Fibroblast of lung (primary cell): ENCODE measurements at places on chromosomes 7 and 10.

DNA sequence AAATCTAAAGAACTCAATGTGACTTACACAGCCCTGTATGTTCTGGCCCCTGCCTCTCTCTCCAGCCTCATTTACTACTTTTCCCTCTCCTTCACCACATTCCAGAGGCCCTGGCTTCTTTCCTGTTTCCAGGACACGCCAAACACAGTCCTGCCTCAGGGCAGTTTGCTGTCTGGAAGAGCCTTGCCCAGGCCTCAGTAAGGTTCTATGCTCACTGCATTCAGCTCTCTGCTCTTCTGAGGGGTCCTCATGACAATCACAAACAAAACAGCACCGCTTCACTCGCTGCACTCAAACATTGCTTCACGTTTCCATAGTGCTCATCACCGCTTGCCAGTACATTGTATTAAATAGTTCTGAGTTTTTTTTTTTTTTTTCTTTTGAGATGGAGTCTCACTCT, 35.1 kb upstream of the GARS1 start:
- no peak for DNase-seq

DNA sequence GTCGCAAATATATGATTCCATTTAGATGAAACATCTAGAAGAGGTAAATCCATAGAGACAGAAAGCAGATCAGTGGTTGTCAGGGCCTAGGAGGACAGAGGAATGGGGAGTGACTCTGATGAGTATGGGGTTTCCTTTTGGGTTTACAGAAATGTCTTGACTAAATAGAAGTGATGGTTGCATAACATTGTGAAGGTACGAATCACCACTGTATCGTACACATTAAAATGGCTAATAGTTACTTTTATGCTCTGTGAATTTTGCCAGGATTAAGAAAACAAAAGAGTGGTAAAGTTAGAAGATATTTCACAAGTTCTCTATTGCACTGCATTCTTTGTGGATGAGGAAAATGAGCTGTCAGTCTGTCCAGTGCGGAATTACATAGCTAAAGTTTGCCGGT, 407.4 kb downstream of the KCNMA1 start:
- DNase-seq: peak; percentile 74

GRCh38 chr7:69162931-69163670, 435.2 kb upstream of the AUTS2 start:
- DNase-seq: peak; percentile 83

DNA sequence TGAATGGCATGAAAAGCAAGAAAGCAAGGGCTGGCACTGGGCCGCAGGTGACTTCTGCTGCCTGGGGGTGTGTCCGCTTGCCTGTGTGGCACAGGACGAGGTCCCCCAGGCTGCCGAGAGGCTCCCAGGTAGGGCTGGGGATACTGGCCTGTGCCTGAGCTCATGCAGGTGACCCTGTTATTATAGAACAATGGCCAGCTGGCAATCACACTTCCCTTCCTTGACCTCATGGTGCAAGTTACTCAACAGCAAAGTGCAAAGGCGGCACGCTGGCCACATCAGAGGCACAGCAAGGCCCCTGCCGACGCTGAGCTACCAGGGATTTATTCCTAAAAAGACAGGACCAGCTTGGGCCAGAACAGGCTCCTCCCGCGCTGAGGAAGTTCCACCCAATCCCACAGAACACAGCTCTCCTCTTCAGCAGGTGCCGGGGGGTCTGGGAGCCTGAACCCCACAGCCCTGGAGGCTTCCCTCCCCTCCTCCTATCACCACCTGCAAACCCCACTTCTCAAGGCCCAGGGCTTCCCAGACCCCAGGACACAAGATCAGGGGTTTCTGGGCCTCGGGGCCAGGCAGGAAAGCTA, 1.4 kb upstream of the ADAM8 start:
- DNase-seq: no peak

- no peak for DNase-seq
These were observed 200.0 kb upstream of the BMPER start for GRCh38 chr7:33705333-33705833.

GRCh38 chr10:95503001-95503400, 58.2 kb downstream of the SORBS1 start:
- DNase-seq: no peak

DNA sequence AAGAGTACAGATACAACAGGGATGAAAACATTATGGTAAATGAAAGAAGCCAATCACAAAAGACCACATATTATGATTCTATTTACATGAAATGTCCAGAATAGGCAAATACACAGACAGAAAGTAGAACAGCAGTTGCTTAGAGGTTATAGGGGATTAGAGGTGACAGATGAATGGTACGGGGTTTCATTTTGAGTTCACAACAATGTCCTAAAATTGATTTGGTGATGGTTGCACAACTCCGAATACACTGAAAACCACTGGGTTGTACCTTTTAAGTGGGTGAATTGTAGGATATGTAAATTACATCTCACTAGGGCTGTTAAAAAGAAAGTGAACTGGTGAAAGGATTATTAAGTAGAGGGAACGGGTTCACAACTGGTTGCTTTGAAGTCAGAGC, 76.3 kb upstream of the MRLN start:
- DNase-seq: no peak

DNA sequence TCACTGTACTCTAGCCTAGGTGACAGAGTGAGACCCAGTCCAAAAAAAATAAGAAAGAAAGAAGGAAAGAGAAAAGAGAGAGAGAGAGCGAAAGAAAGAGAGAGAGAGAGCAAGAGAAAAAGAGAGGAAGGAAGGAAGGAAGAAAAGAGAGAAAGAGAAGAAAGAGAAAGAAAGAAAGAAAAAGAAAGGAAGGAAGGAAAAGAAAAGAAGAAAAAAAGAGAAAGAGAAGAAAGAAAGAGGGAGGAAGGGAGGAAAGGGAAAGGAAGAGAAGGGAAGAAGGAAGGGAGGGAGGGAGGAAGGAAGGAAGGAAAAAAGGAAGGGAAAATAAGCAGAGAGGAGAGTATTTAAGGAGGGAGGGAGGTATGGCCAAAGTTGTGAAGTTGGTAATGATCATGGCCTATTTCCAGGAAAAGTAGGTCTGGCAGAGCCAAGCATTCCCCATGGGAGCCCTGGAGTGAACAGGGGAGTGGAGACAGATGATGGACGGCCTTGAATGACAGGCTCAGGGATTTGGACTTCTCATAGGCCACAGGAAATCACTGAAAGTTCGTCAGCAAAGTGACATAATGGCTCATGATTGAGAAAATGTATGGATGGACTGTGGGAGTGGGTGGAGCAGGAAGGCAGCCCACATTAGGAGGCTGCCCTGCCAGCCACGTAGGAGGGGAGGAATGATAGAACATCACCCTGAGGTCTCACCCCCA, 44.8 kb upstream of the CUX1 start:
- no peak for DNase-seq

DNA sequence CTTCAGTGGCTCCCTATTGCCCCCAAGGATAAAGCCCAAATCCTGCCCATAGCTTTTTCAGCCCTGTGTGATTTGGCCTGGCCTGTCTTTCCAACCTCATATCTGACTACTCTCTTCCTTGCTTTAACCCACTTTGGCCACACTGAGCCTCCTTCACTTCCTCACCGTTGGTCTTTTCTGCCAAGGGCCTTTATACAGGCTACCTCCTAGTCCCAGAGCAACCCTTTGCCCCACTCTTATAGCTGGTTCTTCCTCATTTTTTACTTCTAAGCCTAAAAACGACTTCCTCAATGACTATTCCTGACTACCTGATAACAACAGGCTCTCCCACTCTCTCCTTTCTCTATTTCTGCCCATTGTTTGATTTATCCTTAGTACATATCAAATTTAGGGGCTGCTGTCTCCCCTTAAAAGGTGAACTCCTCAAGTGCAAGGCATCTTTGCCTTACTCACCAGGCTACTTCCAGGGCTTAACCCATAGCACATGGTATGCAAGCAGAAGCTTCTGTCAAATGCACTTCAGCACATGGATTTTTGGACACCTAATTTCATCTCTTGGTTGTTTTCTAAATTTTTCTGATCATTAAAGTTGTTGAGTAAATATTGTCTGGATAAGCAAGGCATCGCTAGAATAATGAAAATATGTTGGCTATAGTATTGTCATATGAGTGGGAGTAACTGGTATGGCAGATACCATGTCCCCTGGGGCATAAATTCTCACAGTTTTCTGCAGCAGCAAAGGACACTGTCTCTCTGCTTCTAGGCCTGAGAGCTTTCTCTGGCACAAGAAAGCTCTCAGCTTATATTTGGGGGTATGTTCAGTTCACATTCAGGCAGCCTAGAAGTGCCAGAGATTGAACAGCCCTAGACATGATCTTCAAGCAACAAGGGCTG, 201.5 kb upstream of the GPR26 start:
- no peak for DNase-seq

- peak; percentile 28 for DNase-seq
These were observed 257.2 kb upstream of the GLI3 start for GRCh38 chr7:42494199-42494710.

GRCh38 chr7:24054236-24054635, 229.8 kb upstream of the NPY start:
- DNase-seq: no peak

GRCh38 chr10:84587789-84588188, 259.4 kb downstream of the CCSER2 start:
- no peak for DNase-seq

- DNase-seq: peak; percentile 31
These were observed 13.4 kb downstream of the BRI3 start for GRCh38 chr7:98294798-98295382.

DNA sequence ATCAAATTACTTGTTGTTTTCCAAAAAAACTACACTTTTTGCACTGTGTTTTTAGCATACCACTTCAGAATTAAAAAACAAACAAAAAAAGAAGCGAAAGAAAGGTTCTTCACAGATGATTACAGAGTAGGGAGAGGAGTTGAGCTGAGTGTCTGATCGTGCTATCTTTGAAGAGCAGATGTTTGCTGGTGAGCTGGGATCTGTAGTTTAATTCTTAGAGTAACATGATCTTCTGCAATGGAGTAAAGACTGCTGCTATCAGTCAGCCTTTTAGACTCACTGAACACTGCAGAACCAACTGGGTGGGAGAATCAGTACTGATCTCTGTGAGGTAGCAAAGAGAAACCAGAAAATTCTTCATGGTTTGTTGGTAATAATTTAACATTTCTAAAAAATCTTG, 1197.8 kb upstream of the SORCS1 start:
- no peak for DNase-seq

GRCh38 chr7:28015169-28015568, 165.4 kb downstream of the JAZF1 start:
- no peak for DNase-seq

DNA sequence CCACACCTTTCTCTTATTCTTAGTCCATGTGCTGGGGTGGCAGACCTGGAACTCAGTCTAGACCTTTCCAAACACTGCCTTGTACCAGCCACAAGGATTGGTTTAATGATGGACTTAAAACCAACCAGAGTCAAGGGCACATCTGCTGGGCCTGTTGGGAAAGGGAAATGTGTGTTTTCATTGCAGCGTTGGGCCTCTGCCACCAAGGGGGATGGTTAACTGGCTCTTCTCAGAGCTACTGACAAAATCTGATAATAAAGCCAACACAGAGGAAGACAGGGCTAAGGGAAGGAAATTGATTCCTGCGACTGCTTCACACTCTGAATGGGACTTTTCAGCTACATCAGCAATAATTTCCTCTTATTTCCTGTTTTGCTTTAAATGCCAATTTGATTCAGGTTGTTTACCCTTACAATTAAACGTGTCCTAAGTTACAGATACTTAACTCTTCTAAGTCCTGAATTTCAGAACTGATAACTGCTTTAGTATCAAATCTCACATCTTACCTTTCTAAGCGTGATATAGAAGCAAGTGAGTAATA, 68.4 kb upstream of the MALRD1 start:
- no peak for DNase-seq

- no peak for DNase-seq
These were observed 21.0 kb upstream of the PTPN12 start for GRCh38 chr7:77516085-77516484.

- peak; percentile 63 for DNase-seq
These were observed 37.4 kb downstream of the AUTS2 start for GRCh38 chr7:69635555-69636185.

GRCh38 chr10:74704629-74705357, 121.6 kb upstream of the KAT6B start:
- peak; percentile 37 for DNase-seq

DNA sequence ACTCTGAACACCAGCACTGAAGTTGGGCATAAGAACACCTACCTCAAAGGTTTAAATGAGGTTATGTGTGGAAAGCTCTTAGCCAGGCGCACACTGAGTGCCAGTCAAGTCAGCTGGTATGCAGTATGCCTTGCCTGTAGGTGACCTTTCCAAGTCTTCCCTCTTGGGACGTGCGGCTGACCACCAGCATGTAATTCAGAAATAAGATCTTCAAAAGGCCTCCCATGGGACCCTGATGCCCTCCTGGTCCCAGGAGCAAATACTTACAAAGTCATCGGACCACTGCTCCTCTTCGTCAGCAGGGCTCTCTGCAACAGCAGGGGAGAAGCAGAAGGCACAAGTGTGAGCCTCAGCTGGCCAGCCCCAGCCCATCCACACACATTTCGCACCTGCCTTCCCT, 40.8 kb downstream of the BLNK start:
- DNase-seq: no peak

DNA sequence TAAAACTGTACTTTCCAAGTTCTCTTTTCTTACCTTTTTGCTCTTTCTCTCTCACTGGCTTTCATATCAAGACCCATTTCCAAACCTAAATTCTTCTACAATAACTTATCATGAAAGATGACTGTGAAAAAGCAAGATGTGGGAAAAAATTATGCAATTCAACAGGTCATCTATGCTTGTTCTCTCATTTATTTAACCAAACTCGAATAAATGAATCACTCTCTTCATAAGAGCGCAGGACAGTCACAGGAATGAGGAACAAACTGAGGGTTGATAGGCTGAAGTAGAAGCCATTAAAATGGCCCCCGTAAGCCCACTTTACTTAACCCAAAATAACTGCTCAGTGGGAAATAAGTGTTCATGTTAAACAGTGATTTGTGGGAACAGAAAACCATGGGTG, 1289.7 kb upstream of the SORCS1 start:
- DNase-seq: peak; percentile 2

- DNase-seq: no peak
These were observed 197.9 kb downstream of the MBL2 start for GRCh38 chr10:52574697-52575096.

DNA sequence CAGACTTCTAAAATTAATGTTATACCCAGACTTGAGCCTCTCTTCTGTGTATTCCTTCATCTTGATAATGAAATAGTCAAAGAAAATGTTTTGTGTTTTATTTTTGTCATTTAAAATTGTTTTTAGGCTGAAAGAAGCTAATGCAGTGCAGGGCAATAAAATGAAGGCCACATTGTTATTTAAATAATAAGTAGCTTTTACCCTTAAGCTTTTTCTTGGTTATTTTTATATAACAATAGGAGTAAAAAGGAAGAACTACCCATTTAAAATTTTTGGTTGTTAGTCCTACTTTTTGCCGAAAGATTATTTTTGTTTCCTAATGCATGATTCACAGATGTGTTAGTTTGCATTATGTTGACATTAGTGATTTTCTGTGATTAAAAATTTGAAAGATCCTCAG, 181.0 kb upstream of the MEOX2 start:
- DNase-seq: no peak
